Right ventricle myocardium superior (tissue), 1 donor: ENCODE measurements at places on chromosomes 13 and 19. TPM values are rescaled to one million over a fixed set of nuclear protein-coding genes. Genes with fewer than 3 reads are reported as not detected.
A peak's percentile ranks its signal among the peaks of the same experiment; 100 is the strongest.

The TMPRSS9 gene
- not detected for total RNA-seq

The PSG3 gene
- total RNA-seq, result not detected

The ATP8B3 gene
- 0.46 TPM for total RNA-seq

The PLVAP gene
- total RNA-seq, result 18.1 TPM

The POSTN gene
- total RNA-seq, result 10.0 TPM

The DZIP1 gene
- 3.9 TPM for total RNA-seq

The COL4A1 gene
- 107 TPM for total RNA-seq

The STARD13 gene
- 36.4 TPM for total RNA-seq

The SLITRK5 gene
- 0.03 TPM for total RNA-seq

The PGLYRP1 gene
- not detected for total RNA-seq

The IZUMO2 gene
- not detected for total RNA-seq

The LILRB5 gene
- 7.7 TPM for total RNA-seq

The ALOX5AP gene
- 8.4 TPM for total RNA-seq

DNA sequence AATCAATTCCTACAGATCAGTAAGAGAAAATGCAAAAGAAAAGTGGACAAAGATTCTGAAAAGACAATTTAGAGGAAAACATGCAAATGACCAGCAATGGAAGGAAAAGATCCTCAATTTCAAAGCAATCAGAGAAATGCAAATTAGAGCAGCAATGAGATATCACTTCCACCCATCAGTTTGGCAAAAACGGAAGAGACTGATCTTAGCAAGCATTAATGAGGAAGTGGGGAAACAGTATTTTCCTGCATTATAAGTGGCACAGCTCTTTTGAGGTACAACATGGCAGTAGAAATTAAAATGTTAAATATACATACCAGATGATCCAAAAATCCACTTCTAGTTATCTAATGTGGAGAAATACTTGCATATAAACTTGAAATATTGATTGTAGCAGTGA, 69.1 kb upstream of the SLC7A1 start:
- no peak for DNase-seq

- no peak for DNase-seq
Observed at GRCh38 chr13:101627556-101627943, 175.1 kb downstream of the ITGBL1 start.

DNA sequence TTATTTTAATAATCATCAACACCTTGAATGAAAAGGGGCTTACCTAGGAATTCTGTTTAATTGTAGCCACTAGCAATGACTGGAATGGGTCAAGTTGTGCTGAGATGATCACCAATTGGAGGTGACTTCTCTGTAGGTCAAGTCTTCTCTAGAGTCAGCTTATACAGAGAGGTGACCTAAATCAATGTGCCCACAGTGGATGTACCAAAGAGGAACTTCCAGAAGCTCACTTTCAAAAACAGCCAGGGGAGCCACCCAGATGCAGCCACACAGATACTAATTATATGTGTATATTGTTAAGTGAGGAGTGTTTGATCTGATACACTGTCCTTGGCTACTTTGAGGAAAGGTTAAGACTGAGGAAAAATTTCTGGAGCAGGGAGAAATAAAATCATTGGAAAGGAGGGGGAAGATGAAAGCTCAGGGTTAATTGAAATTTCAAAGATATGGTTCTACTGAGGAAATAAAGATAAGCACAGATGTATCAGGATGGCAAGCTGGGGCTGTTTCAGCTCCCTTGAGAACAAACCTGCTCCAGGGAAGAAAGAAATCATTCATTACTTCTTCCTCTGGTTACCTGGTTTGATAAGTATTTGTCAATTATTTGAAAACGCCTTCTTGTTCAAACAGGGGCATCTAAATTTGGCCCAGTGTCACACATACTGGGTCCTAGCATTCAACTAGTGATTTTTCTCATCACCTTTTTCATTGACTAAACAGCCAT, 5.1 kb downstream of the GPR183 start:
- no peak for DNase-seq

DNA sequence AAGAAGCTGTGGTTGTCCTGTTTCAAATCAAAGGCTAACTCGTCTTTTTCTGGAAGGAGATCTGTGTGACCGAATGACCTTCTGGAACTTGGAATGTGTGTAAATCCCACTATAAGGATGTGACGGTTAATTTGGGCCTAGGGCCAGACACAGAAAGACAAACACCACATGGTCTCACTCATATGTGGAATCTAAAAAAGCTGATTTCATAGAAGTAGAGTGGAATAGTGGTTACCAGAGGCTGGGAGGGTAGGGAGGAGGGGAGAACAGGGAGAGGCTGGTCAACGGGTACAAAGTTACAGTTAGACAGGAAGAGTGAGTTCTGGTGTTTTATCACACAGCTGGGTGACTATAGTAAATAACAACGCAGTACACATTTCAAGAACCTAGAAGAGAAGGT, 39.3 kb upstream of the RGCC start:
- DNase-seq, result no peak

GRCh38 chr13:112781287-112781686, 91.4 kb downstream of the ATP11A start:
- DNase-seq, result no peak

- DNase-seq, result no peak
Observed at GRCh38 chr13:43737392-43737923, 49.3 kb downstream of the ENOX1 start.

GRCh38 chr13:99909836-99910619, 61.5 kb downstream of the ZIC5 start:
- peak; percentile 51 for DNase-seq

GRCh38 chr13:48828962-48829411, 146.7 kb upstream of the FNDC3A start:
- DNase-seq, result no peak

GRCh38 chr13:108031865-108032264, 183.5 kb downstream of the LIG4 start:
- no peak for DNase-seq

GRCh38 chr13:110187641-110188161, 119.3 kb downstream of the COL4A1 start:
- peak; percentile 75 for DNase-seq

- no peak for DNase-seq
Observed at GRCh38 chr13:77386880-77387606, 60.1 kb upstream of the MYCBP2 start.

DNA sequence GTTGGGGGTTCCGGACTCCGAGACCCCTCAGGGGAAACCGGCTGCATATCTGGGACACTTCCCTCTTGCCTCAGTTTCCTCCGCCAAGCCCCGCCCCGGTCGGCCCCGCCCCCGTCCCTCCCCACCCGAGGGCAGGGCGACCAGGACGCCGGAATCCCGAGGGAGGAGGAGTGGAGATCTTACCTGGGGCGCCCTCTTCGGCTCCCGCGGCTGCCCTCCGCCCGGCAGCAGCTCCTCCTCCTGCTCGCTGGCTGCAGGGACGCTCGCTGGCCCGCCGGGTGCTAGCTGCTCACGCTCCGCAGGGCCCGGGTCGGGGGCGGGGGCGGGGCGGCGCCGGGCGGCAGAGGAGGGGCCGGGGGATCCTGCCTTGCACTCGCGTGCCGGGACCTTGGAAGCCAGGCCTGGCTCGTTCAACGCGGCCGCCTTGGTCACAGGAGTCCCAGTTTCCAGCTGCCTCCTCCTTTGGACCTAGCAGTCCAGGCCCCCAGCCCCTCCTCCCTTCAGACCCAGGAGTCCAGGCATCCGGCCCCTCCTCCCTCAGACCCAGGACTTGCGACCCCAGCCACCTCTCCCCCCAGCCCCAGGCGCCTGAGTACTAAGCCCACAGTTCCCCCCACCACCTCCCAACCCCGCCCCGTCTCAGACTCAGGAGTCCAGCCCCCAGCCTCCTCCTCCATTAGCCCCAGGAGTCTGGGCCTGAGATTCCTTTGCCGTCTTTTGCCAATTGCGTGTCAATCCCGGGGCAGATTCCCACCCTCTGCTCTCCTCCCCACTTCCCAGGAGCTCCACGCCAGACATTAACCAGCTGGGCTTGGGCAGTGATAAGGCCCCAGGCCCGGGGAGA, at the start of gene NTF4:
Gene NTF4 (minus strand): TSS at position 51 of the 844 bp plus-strand sequence. CDS start 2,821 bp downstream, outside the sequence.
- peak; percentile 44 for DNase-seq

- no peak for DNase-seq
Observed at GRCh38 chr13:29429286-29429900, 166.1 kb downstream of the SLC7A1 start.

- no peak for DNase-seq
Observed at GRCh38 chr13:32545083-32545482, 6.5 kb upstream of the N4BP2L2 start.

DNA sequence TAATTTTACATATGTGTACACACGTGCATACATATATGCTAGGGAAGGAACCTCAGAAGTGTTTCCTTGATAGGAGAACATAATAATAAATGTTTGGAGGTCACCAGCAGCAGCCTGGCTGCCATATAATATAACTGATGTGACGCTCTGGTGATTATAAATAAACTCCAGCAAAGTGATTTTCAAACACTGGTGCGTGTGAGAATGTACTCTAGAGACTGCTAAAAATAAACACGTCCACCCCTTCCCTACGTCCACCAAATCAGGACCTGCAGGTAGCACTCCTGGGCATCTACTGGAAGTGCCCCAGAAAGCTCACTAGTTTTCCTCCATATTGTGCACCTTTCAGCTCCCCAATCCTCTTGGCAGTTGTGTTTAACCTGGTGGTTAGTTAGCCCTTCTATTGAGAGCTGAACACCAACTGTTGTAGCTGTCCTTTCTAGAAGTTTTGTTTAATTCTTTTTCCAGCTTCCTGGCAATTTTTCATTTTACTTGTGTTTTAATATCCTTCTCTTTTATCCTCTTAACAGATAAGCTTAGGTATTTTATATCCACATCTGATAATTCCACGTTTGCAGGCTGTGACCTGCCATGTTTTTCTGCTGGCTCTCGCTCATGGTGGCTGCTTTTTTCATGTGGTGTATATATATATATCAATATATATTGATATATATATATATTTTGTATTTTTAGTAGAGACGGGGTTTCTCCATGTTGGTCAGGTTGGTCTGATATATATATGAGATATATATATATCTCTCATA, 13.0 kb downstream of the OPA3 start:
- no peak for DNase-seq

DNA sequence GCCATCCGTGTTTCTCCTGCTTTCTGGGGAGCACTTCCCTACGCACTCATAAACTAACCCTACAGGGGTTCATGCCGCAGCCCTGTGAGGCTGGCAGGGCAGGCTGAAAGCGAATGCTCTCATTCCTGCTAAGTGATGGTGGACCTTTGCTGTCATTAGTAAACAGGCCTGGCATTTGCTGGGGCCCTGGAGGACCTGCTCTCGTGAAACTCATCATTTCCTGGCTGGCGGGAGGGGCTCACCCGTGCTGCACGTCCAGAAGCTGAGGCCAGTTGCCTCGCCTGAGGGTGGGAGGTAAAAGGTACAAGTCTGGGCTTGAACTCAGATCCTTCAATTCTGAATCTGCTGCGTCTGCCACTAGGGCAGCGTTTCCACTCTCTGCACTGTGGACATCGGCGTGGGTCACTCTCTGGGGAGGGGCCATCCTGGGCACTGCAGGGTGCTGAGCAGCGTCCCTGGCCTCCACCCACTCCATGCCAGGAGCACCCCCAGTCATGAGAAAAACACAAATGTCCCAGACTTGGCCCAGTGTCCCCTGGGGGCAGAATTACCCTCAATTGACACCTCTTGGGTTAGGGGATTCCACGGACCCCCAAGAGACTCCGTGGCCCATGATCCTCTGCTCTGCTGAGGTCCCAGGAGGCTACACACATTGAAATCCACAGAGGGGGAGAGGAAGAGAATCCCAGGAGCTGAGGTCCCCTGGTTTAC, 7.0 kb downstream of the MOB3A start:
- DNase-seq, result no peak

GRCh38 chr19:39737351-39737750, 478 bp downstream of the CLC start:
- DNase-seq, result no peak

DNA sequence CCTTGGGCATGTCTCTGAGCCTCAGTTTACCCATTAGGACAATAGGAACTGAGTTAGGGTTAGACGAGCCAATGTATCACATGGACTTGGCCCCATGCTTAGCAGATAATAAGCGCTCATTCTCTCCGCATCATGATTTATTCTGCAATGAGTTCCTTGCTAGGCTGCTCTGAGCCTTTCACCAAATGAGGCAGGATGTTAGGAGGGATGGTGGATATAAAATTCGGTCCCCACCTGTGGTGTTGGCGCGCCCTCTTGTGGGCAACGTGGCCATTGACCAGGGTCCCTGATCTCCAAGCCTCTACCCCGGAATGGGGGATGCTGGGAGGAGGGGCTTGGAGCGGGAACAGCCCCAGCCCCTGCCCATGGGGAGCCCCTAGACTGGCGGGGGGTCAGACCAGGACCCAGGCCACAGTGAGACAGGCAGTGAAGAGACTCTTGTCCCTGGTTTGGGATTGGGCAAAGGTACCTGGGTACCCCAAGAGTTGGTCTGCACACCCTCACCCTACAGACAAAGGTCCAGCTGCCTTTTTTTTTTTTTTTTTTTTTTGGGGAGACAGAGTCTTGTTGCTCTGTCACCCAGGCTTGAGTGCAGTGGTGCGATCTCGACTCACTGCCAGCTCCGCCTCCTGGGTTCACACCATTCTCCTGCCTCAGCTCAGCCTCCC, 43.9 kb downstream of the CERS4 start:
- DNase-seq, result peak; percentile 91

- no peak for DNase-seq
Observed at GRCh38 chr19:34490141-34490766, 8.7 kb downstream of the WTIP start.

DNA sequence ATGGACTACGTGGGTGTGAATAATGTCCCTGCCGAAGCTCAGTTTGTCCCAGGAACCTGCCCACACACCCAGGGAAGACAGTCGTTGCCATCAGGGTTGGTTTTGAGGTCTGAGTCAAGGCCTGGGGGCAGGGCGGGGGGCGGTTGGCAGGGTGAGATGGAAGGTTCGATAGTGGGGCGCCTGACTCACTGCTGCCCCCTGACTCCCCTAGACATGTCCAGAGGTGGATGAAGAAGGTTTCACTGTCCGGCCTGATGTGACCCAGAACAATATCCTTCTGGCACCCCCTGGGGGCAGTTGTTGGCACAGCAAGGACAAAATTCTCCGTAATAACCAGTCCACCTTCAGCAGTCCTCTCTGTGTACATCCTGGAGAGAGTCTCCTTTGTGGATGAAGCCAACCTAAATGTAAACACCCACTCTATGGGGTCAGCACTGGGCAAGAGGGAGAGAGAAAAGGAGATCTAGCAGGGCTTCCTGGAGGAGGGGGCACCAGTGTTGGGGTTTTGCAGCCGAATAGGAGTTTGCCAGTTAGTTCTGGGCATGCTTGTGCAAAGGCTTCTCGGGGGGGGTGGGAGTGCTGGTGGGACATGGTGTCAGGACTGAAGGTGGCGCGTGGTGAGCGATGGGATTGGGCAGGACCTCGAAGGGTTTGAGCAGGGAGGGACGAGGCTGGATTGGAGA, 19.6 kb upstream of the B3GNT3 start:
- DNase-seq, result no peak

- no peak for DNase-seq
Observed at GRCh38 chr19:10190026-10190425, 4.7 kb downstream of the DNMT1 start.

GRCh38 chr13:77595166-77595810, 59.8 kb downstream of the SCEL start:
- no peak for DNase-seq

DNA sequence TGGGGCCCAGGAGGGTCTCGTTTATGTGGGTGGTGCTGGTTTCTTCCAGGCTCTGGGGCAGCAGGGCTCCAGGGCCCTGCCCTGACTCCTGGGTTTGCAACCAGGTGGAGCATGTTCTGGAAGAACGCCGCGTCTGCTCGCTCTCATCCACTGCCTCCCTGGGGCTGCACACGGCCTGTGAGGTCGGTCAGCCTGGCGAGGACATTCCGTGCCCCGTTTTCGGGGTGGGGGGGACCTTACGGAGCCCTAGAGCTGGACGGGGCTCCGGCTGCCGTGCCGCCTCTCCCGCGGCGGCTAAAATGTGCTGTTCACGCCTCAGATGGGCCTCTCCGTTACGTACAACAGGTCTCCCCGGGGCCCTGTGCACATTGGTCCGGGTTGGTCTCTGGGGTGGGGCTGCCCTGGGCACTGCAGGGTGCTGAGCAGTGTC, 3.3 kb downstream of the GNA11 start:
- no peak for DNase-seq
